ENCODE measurements at places on chromosomes 1 and 21. TPM values are rescaled to one million over a fixed set of nuclear protein-coding genes. Genes with fewer than 3 reads are reported as not detected.

Gene CALML6
- 0.33 TPM for total RNA-seq

Gene NT5C1A
- total RNA-seq: not detected

Gene ST6GALNAC3
- 8.5 TPM for total RNA-seq

Gene DIRAS3
- 0.96 TPM for total RNA-seq

Gene TRIM67
- total RNA-seq: not detected

Gene LCK
- total RNA-seq: 4.1 TPM

Gene FCRL4
- under 0.01 TPM for total RNA-seq

Gene RSPH1
- 0.88 TPM for total RNA-seq

Gene CD1B
- not detected for total RNA-seq

Gene FAM72C
- total RNA-seq: 0.59 TPM

Gene S100A7
- total RNA-seq: not detected

Gene VWA5B1
- 0.29 TPM for total RNA-seq

Gene PTCH2
- total RNA-seq: 0.32 TPM

Gene TIE1
- 9.4 TPM for total RNA-seq

Gene CD1E
- not detected for total RNA-seq

Gene KRTAP19-3
- not detected for total RNA-seq

Gene APCS
- total RNA-seq: not detected

Gene POU2F1
- 29.0 TPM for total RNA-seq

Gene ADORA3
- total RNA-seq: 9.5 TPM

Gene C1orf141
- total RNA-seq: not detected

Gene PEAR1
- total RNA-seq: 15.1 TPM

Gene DNAJC28
- total RNA-seq: 3.0 TPM

All from breast epithelium (tissue), 4 donors.